Iris pigment epithelial cell (primary cell): ENCODE measurements at places on chromosomes 6 and 20.

- DNase-seq = peak; percentile 88
Measured at GRCh38 chr6:144377586-144378210, 92.6 kb downstream of the UTRN start.

DNA sequence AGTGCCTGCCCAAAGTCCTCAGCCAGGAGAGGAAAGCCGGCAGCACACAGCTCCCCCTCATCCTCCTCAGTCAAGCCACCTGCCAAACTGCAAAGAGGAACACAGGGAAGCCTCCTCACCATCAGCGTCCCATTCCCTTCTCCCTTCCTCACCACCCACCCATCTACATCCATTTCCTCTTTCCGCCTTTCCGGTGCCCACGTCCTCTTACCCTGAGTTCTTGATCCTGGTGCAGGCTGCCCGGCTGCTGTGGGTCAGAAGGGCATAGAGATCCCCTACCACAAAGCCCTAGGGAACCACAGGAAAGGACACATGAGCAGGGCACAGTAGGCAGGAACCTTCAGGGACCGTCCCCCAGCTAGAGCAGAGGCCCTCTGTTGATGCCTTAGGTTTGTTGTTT lies 6.0 kb downstream of the GNMT start:
- no peak for DNase-seq

- DNase-seq = peak; percentile 21
Measured at GRCh38 chr20:49394264-49394663, 88.2 kb downstream of the KCNB1 start.

GRCh38 chr6:145209272-145209671 lies 526.0 kb downstream of the EPM2A start:
- no peak for DNase-seq

DNA sequence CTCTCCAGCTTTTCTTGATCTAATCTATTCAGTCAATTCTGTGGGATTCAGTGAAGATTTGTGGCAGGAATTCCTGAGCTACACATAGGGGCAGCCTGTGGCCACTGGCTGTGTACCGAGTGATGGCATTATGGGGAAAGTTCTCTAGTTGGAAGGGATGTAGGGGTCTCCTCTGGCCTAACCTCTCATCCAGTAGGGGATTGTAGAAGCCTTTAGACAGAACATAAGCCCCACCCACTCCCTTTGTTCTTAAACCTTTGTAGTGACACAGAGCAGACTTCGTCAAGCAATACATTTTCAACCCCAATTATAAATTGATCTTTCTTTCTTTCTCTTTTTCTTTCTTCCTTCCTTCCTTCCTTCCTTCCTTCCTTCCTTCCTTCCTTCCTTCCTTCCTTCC lies 188.9 kb downstream of the QKI start:
- DNase-seq = no peak

- peak; percentile 72 for DNase-seq
Measured at GRCh38 chr6:12289365-12289919, 719 bp upstream of the EDN1 start.

DNA sequence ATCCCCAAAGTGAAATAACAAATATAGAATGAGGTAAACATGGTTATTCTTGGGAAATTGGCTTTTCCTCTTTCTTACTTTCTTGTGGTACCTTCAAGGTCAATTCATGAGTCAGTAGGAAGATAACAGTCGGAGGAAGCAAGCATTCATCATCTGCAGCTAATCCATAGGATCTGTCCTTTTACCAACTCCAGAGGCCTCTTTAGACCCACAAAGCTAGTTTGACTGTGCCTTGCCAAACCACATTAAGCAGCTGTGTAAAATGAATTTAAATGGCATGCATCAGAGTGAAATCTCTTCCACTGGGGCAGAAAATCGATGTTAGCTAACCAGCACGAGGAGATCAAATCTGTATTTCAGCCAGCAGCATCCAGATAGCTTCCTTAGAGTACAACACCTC lies 171.3 kb downstream of the TMEM242 start:
- DNase-seq = peak; percentile 98

DNA sequence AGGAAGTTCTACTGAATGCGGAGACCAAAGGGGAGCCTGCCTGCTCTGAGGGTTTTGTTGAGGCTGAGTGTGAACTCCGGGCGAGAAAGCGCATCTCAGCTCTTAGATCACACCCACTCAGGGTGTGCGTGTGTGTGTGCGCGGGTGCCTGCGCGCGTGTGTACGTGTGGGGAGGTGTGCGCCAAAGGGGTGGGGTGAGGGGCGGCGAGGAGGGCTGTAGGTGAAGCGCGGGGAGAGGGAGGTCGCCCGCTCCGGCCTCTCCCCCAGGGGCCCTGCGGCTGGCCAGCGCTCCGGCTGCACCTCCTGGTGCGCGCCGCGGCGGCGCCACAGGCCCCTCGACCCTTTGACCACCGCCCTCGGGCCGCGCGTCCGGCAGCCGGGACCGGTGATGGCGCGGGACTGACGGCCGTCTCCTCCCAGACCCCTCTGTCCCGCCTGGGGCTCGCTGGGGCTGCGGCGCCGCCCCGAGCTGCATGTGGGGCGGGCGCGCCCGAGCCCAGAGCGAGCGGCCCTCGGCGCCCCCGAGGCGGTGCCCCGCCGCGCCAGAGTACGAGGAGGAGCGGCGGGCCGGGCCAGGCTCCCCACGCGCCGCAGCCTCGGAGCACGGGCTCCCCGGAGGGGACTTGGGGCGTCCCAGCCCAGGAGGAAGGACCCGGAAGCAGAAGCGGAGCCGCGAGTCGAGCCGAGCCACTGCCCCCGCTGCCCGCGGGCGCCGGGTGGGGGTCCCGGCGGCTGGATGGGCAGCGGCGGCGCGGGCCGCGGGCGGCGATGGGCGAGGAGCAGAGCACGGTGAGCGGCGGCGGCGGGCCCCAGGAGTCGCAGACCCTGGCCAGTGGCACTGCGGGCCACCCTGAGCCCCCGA lies at the start of gene RNF217:
TSS of gene RNF217 (plus strand) at position 661 of the 862 bp plus-strand sequence. CDS start at position 769, 108 bp downstream.
- DNase-seq = peak; percentile 73

GRCh38 chr6:53837865-53838769 lies 43.3 kb downstream of the LRRC1 start:
- DNase-seq = peak; percentile 46

DNA sequence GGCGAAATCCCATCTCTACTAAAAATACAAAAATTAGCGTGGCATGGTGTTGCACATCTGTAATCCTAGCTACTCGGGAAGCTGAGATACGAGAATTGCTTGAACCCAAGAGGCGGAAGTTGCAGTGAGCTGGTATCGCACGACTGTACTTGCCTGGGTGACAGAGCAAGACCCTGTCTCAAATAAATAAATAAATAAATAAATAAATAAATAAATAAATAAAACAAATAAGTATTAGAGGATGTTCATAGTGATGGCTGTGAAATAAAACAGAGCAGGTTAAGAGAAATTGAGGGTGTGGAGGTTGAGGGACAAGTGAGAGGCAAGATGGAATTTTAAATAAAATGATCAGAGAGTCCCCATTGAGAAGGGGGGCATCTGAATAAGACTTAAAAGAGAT lies 124.7 kb upstream of the DST start:
- no peak for DNase-seq

DNA sequence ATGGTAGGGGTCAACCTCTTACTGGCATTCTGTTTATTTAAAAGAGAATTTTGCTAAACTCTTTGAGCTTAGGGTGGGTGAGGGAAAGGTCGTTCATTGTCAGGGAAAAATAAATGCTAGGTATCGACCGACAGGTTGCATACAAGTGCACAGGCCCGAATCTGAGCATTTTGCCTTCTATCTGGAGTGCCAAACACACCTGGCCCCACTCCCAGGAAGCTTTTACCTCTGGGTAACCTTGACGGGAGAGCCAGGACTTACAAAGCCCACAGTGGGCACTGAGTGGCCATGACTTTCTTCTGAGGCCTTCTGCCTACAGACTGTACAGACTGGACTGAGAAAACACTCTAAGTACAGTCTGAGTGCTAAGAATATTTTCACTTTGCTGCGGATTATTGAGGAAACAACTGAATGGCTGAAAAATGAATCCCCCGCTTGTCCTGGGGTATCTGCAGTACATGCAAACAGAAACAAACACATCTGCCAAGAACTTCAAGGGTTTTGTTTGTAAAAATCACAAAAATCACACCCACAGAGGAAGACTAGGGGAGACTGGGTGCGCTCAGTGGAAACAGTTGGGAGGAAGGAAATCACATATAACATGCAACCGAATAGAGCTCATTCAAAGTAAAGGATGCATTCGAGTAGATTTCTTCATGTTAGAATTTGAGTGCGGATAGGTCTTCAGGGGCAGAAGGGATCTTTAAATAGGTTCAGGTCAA lies 152.8 kb downstream of the NFATC2 start:
- DNase-seq = no peak
